Stimulated activated CD4-positive, alpha-beta T cell treated with anti-CD3 and anti-CD28 coated beads, Interleukin-12 subunit alpha, Interleukin-12 subunit beta, amount 100 ng/mL, for 24 hours (primary cell): ENCODE measurements at places on chromosomes 13 and 19.
A peak's percentile ranks its signal among the peaks of the same experiment; 100 is the strongest.

- DNase-seq: peak; percentile 15
These were observed 64.3 kb downstream of the CACNA1A start for GRCh38 chr19:13441810-13442512.

GRCh38 chr13:61777899-61778298 is 362.2 kb upstream of the PCDH20 start:
- no peak for DNase-seq

DNA sequence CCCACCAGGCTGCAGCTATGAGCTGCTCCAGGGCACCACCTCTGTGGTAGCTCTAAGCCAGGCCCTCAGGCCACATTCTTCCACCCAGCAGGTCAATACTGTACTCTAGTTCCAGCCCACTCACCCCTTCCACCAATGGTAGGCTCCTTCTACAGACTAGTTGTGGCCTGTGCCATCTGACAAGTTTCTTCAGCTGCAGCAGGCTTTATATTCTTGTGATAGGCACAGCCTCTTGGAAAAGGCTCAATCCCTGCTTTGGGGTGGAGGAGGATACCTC is 8.5 kb downstream of the MICU2 start:
- DNase-seq: no peak

GRCh38 chr13:45238945-45239795 is 38.3 kb upstream of the KCTD4 start:
- no peak for DNase-seq

DNA sequence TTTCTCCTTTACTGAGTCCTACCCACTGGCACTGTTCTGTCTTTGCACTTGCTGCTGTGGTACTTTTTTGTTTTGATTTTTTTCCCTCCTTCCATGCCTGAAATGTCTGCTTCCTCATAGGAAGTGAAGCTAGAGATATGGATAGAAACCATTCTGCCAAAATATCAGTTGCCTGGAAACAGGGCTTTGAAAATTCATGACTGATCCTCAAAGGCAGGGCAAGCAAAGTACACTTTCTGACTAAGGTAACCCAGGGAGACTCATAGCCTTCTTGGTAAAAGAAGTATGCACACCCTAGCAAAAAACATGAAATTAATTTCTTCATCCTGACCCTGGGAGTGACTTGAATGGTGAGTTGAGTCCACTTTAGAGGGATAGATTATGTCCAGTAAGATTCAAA is 329.8 kb downstream of the MYO16 start:
- DNase-seq: no peak

GRCh38 chr19:2863816-2864215 is 3.3 kb upstream of the ZNF556 start:
- no peak for DNase-seq

- no peak for DNase-seq
These were observed 135.6 kb downstream of the PAN3 start for GRCh38 chr13:28273919-28274318.

GRCh38 chr13:112160558-112160957 is 93.6 kb downstream of the SOX1 start:
- DNase-seq: no peak

GRCh38 chr13:62432295-62432694 is 1016.6 kb upstream of the PCDH20 start:
- DNase-seq: no peak

GRCh38 chr19:29941828-29942403 is at the start of gene URI1:
URI1 (plus strand) TSS chr19:29942239; CDS start chr19:29942548, 309 bp downstream.
- DNase-seq: peak; percentile 91

- DNase-seq: no peak
These were observed 755 bp upstream of the RAB3A start for GRCh38 chr19:18204394-18205199.

DNA sequence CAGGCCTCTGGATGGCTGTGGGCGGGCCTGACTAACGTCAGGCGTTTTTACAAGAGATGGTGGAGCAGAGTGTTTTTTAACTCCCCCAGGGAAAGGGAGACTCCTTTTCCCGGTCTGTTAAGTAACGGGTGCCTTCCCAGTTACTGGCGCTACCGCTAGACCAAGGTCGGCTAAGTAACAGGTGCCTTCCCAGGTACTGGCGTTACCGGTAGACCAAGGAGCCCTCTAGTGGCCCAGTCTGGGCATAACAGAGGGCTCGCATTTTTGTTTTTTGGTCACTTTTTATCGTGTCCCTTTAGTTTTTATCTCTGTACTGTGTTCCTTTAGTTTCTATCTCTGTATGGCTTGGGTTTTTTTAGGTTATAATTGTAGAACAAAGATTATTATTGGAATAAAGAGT is 10.0 kb downstream of the ZNF383 start:
- DNase-seq: no peak

DNA sequence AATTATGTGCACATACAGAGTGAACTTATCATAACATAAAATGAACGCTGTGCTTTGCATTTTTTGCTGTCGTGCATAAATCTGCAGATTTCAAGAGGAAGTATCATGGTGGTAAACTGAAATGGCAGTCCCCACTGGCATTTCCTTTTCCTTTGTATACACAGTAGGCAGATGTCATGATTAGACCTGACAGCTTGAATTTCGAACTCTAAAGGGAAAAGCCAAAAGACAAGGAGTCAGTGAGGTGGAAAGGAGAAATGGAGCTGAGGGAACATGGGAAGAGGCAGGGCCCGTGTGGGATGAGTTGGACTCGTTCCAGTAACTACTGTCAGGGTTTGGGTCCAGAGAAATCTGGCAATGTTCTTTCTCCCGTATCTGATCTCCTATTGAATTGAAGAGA is 454.1 kb upstream of the SGCG start:
- no peak for DNase-seq

- no peak for DNase-seq
These were observed 3.9 kb upstream of the CEBPA start for GRCh38 chr19:33306191-33306590.

DNA sequence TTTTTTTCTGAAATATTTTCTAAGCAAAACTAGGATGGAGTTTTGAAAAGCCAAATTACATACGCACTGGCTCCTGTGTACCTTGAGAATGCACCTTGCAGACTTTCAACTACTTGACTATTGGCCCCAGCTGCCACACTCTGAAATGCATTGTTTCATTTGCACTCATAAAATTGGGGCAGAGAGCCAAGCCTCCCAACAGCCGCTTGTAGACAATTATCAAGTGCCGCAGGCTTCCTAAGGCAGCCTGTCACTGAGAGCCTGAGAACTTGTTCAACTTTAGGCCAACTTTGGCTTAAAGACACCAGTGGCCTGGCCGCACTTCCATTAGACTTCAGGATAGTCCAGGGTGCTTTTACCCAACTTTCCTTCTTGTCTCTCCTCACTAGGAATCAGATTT is 115.7 kb upstream of the STARD13 start:
- no peak for DNase-seq

- no peak for DNase-seq
These were observed 52.4 kb upstream of the SOX21 start for GRCh38 chr13:94764576-94765321.

- no peak for DNase-seq
These were observed 25.1 kb downstream of the PPP1R37 start for GRCh38 chr19:45118106-45118505.

GRCh38 chr19:33809960-33810359 is 13.3 kb downstream of the KCTD15 start:
- no peak for DNase-seq

GRCh38 chr19:38635483-38636399 is 11.7 kb upstream of the ACTN4 start:
- DNase-seq: no peak

GRCh38 chr13:95477187-95477586 is 75.3 kb upstream of the CLDN10 start:
- DNase-seq: no peak

DNA sequence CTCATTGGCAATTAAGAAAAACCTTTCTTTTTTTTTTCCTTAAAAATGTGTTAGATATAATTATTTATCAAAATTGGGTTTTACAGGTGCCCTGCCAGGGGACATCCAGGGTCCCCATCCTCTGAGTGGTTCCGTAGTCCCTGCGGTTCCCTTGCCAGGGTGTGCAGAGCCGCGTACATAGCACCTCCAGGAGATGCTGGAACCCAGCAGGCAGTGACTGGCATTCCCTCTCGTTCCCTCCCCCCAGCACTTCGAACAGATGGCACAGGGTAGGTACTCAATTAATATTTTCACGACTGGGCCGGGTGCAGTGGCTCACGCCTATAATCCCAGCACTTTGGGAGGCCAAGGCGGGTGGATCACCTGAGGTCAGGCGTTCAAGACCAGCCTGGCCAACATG is 82.0 kb downstream of the COL4A1 start:
- no peak for DNase-seq

DNA sequence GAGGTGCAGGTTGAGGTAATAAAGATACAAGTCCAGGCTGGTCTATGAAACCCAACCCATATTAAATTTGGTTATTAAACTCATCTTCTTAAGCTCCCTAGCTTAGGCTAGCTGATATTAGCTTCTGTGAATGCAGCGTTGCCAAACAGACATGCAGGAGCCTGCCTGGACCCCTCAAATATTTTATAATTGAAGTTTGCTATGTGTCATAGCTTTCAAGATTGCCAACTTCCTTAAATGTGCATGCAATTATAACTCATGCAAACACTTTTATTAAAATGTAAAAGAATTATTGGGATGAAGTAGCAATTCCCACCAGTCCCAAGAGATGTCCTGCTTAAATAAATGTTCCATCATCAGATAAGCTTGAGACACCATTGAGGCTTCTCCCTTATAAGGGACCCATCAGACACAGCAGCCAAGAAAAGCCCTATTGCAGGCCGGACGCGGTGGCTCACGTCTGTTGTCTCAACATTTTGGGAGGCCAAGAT is 51.3 kb downstream of the MBNL2 start:
- DNase-seq: no peak

DNA sequence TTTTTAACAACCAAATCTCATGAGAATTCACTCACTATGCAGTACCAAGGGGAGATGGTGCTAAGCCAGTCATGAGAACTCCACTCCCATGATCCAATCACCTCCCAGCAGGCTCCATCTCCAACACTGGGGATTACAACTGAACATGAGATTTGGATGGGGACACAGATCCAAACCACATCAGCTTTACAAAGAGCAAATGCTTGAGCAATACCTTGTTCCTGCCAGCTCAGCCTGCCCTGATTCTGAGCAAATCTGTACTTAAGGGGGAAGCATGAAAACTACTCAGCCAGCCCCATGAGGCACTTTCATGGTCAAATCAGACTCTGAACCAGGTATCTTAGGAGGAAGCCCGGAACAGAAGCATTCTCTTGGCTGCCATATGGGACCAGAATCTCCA is 259.9 kb downstream of the TBC1D4 start:
- DNase-seq: no peak

GRCh38 chr13:98846521-98846920 is 94.0 kb upstream of the SLC15A1 start:
- DNase-seq: no peak

DNA sequence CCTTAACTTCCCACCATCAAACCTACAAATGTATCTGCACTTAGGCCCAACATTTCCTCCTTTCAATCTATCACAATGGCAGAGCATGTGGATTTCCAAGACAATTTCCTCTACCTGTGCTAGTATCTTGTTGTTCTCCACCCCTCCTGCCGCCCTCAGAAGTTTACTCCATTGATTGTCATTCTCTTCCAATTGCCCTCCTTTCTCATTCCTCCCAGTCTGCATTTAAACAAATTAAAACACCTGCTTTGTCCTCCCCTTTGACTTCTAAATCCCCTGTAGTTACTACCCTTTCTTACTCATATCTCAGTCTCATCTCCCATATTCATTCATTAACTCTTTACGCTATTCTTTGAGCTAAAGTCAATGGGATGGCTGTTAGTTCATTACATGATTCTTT is 370.6 kb downstream of the DIAPH3 start:
- no peak for DNase-seq

DNA sequence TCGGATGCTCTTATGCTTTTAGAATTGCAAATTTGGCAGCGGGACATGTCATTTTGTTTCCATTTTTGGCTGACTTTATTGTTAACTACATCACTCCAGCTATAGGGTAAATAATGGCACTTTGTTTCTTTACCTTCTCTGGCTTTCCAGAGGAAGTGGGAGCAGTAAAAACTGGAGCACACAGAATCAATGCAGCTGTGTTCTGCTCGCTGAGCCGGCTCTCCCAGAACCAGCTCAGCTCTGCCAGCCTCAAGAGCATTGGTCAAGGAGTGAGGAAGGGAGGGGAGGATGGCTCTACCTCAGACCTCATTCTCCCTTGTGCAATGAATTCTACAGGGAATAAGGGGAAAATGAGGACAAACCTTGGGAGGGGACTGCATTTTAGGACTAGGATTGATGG is 50.5 kb upstream of the SPATA13 start:
- DNase-seq: no peak

DNA sequence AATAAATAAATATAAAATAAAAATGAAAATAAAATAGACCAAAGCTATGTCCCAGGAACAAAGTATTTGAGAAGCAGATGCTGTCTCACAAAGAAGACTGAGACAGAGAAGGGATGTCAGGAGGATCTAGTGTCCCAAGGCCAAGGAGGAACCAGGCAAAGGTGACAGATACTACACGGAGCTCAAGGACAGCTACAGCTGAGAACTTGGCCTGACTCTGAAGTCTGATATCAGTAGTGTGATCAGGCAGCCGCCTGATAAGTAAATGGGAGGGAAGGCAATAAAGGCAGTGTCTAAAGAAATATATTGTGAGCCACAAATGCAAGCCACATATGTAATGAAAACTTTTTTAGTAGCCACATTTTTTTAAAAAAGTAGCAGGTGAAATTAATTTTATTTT is 20.4 kb upstream of the NANOS3 start:
- DNase-seq: no peak

- DNase-seq: no peak
These were observed 709.0 kb upstream of the ARGLU1 start for GRCh38 chr13:107276936-107277335.

DNA sequence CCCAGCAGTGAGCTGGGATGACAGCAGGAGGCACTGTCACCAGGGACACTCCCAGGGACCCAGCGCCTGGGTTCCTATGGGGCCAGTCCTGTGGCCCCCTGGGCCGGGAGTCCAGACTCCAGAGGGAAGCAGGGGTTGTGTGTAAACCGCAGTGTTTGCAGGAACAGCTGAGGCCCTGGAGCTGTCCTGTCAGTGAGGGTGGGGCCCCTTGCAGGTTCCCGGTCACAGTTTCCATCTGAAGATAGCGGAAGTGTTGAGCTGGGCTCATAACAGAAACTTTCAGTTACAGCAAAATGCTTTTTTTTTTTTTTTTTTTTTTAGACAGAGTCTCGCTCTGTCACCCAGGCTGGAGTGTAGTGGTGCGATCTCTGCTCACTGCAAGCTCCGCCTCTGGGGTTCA is 17.7 kb upstream of the CSNK1G2 start:
- DNase-seq: no peak
